Coronary artery (tissue), 2 donors: ENCODE measurements at places on chromosomes 12 and 14.

- DNase-seq = no peak
Measured at GRCh38 chr12:115966376-115966775, 311.1 kb downstream of the MED13L start.

DNA sequence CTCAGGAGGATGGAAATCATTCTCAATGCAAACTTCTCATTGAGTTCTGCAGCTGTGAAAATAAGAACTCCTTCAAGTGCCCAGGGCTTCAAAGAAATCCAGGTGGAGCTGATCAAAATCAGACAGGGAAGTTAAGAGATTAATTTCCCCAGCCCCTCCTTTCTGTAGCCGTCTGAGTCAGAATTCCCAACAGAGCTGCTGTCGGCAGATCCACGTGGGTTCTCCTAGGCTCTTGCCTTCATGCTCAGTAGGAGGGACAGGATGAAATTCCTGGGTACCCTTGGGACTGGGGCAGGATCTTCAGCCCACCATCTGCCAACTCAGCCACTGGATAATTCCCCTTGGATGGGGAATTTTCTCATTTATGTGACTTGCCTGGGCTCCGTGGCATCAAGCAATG is 13.3 kb downstream of the TGFB3 start:
- DNase-seq = no peak

DNA sequence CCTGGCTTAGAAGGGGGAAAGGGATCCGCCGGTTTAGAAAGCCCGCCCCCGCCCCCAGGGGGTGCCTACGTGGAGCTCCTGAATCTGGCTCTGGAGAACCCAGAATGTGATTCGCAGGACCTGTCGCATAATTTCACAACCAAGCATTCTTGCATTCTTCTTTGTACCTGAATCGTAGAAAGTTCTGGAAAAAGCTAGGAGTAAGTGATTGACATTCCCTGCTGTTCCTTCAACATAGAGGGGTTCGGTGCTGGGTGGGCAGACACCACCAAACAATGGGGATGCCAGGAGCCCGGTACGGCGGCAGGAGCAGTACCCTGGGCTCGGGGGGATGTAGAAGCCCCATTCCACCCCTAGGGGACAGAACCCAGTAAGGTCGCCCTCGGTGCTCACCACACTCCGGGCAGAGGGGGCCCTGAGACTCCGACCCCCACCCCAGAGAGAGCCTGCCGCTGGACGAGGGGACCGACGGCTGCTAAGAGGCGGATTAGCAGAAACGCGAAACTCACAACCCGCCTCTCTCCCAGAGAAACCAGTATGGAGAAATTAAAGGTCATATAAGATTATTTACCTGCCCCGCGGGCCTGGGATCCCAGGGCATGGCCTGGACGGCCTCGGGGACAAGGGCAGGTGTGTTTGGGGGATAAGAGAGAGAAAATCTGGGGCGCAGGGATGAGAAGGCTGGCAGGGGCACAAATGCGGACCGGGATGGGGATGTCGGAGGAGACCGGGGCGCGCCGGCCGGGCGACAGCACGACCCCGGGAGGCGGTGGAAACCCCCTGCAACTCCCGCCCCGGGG is 520 bp downstream of the CSRP2 start:
- no peak for DNase-seq

DNA sequence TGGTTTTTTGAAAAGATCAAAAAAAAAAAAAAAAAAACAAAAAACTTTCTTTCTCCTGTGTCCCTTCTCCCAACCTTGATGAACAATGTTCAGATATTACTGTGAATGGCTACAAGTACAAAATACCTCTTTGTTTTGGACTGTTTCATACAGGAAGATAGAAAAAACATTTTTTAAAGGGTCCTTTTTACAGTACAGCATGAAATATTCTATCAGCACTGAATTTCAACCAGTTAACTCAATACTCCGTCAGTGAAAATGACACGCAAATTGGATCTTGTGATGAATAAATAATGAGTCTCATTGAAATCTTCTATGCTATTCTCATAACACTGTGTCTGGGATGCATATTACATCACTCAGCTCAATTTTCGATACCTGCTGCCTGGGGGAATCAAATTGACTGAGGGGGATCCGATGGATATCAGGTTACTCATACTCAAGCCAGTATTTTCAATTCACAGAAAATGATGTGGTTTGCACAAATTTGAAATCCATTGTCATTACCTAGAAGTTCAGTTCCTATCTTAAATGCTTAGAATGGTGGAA is 179.6 kb downstream of the TMTC2 start:
- no peak for DNase-seq

DNA sequence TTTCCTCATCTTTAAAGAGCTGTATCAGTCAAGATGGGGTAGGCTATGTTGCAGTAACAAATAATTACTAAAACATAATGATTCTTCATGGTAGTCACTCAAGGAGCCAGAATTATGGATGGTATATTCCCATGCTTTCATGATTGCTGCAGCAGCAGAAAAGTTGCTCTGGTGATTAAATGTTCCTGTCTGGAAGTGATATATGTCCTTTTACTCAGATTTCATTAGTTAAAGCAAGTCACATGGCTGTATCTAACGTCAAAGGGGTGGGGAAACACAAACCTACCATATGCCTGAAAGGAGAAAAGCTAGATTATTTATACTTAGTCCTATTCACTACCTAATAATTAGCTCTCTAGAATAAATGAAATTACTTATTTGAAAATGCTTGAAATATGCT is 594.7 kb downstream of the SOX5 start:
- no peak for DNase-seq

DNA sequence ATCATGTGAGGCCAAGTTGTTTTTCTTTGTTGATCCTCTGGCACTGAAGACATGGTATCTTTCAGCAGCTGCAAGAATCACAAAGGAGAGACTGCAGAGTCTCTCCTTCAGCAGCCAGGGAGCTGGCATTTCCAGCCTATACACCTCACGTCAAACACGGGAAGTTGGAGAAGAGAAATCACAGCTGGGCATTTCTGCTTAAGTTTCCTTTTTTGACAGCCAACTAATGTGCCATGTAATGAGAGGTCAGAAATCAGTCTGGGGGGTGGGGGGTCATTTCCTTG is 28.3 kb downstream of the PHLDA1 start:
- no peak for DNase-seq

GRCh38 chr12:15157269-15157671 is 63.9 kb downstream of the RERG start:
- DNase-seq = no peak

DNA sequence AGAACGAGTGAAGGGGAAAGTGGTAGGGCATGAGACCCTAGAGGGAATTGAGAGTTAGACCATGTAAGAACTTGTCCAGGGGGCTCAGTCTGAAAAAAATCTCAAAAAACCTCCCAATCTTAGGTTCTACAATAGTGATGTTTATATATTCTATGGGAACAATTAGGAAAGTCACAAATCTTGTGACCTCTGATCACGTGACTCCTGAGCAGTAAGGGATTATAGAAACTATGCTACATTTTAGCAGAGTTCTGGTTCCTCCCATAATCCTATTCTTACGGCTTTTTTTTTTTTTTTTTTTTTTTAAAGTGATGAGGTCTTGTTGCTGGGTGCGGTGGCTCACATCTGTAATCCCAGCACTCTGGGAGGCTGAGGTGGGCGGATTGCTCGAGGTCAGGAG is 5.8 kb downstream of the ADCK1 start:
- DNase-seq = no peak

DNA sequence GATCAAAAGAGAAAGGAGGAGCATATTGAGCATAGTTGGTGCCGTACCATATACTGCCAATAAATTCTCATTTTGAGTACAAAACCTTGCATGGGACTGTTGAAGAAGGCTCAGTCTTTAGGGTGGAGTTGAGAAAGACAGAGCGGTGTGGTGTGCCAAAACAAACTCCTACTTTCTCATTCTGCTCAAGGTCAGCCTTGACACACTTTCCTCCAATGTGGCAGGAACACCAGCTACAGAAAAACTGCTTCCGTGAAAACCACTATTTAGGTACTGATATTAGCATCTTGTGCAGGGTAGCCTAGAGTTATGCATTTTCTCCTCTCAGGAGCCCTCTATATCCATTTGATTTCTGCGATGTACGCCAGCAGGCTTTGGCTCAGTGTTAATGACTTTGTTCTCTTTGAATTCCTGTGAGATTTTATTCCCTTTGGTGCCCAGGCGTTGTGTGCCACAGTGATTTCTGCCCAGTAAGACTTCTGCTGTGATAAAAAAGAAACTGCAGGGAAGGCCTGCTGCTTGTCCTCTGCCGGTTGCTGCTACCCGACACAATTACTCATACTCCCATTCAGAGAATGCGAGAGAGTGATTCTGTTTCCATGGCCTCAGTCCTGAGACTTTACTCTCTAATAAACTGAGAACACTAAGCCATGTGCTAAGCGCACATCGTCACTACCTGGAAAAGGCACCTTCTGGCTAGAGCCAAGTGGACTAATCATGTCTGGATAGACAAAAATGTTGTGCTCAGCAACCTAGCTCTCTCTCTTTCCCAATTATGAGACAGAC is 88.3 kb upstream of the MDM1 start:
- DNase-seq = no peak
